Non-pigmented ciliary epithelial cell (primary cell): ENCODE measurements at places on chromosomes 12 and 14.

- DNase-seq: peak; percentile 74
Observed at GRCh38 chr14:54253195-54253947, 143.4 kb upstream of the CDKN3 start.

DNA sequence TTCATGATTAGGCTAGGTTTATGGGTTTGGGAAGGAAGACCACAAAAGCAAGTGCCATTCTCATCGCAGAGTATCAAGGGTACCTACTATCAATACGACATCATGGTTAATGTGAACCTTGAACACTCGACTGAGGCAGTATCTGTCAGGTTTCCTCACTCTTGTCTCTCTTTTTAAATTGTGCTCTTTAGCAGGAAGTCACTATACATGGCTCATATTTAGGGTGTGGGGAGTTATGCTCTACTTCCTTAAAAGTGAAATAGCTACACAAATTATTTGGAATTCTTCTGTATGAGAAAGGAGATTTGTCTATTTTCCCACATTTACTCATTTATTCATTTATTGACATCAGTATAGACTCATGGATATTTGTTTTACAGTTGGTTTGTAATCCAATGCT is 5.9 kb upstream of the CLEC4E start:
- no peak for DNase-seq

DNA sequence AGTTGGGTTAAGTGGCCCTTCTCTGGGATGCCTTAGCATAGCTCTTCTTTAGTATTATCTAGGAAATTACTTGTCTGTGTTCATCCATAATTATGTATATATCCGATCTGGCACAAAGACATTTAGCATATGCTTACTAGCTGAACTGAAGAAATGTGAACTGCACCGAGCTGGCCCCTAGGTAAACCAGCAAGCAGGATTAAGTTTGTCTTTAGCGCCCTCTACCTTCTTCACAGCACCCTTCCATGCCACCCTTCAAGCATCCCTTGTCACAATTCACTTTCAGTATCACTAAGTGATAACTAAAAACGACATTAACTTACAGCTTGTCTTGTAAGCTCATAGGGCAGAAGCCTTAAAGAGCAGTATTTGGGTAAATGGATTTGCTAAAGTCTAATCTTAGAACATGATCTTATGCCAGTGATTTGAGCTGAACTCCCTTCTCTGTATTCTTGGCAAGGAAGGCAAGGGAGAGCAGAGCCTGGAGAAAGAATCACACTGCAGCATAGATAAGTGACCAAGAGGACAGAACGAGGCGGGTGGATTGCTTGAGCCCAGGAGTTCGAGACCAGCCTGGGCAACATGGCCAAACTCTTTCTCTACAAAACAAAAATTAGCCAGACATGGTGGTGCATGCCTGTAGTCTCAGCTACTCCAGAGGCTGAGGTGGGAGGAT is 2.6 kb upstream of the HAL start:
- peak; percentile 14 for DNase-seq

GRCh38 chr12:65881965-65882413 is 57.7 kb downstream of the HMGA2 start:
- DNase-seq: no peak

GRCh38 chr12:116933512-116934246 is 22.9 kb downstream of the FBXW8 start:
- DNase-seq: no peak
